ENCODE measurements at places on chromosomes 7 and 10. TPM values are rescaled to one million over a fixed set of nuclear protein-coding genes. Genes with fewer than 3 reads are reported as not detected.

ZNF92 gene
- total RNA-seq = 4.6 TPM

ANXA11 gene
- 193 TPM for total RNA-seq

PON1 gene
- 1.3 TPM for total RNA-seq

ELN gene
- total RNA-seq = 0.09 TPM

RBP4 gene
- total RNA-seq = 5.0 TPM

PRLHR gene
- total RNA-seq = not detected

PROSER2 gene
- total RNA-seq = 44.3 TPM

CYP2C8 gene
- not detected for total RNA-seq

ZDHHC6 gene
- 29.9 TPM for total RNA-seq

NHLRC2 gene
- 8.7 TPM for total RNA-seq

ABCB1 gene
- total RNA-seq = 0.02 TPM

TCAF1 gene
- 16.1 TPM for total RNA-seq

SLC13A1 gene
- not detected for total RNA-seq

CNTNAP2 gene
- 0.10 TPM for total RNA-seq

OR2A42 gene
- not detected for total RNA-seq

CALML3 gene
- total RNA-seq = not detected

TMEM178B gene
- total RNA-seq = 1.3 TPM

COL17A1 gene
- total RNA-seq = 2.4 TPM

FAM25C gene
- total RNA-seq = 0.98 TPM

CLRN3 gene
- not detected for total RNA-seq

MYOZ1 gene
- not detected for total RNA-seq

CHAT gene
- not detected for total RNA-seq

EXOC4 gene
- 24.1 TPM for total RNA-seq

KRIT1 gene
- total RNA-seq = 30.2 TPM

SP4 gene
- total RNA-seq = 1.2 TPM

SLC37A3 gene
- 27.6 TPM for total RNA-seq

ASNS gene
- total RNA-seq = 57.8 TPM

SYT15B gene
- total RNA-seq = 2.5 TPM

LAMB4 gene
- 0.14 TPM for total RNA-seq

ZPBP gene
- total RNA-seq = not detected

HMX2 gene
- 0.10 TPM for total RNA-seq

FAM25G gene
- 1.5 TPM for total RNA-seq

TMEM26 gene
- total RNA-seq = not detected

Data from A549 treated with Hydrocortisone at 1 μM for 4 hours (cell line).